ENCODE measurements at places on chromosomes 2 and 18.
A peak's percentile ranks its signal among the peaks of the same experiment; 100 is the strongest.

DNA sequence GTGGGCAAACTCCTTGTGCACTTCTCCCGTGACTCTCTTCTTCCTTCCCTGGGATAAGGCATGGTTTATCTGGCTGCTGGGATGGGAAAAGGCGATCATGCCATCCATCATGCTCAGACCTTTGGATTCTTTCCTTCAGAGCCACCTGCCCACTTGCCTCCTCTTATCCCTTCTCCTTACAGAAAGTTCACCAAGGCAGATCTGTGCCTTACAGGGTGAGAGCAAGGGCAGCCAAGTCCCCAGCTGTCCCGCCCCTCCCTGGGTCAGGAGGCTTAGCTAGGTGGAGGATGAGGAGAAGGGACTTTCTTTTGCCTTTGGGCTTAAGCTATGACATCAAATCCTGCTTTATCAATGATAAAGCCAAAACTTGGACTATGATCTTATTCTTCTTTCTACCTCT is 47.6 kb downstream of the KCNE4 start:
- no peak for DNase-seq

- DNase-seq: no peak
These were observed 116.8 kb upstream of the MEIS1 start for GRCh38 chr2:66318009-66318561.

- DNase-seq: no peak
These were observed 168.8 kb downstream of the RTP5 start for GRCh38 chr2:242038166-242038927.

DNA sequence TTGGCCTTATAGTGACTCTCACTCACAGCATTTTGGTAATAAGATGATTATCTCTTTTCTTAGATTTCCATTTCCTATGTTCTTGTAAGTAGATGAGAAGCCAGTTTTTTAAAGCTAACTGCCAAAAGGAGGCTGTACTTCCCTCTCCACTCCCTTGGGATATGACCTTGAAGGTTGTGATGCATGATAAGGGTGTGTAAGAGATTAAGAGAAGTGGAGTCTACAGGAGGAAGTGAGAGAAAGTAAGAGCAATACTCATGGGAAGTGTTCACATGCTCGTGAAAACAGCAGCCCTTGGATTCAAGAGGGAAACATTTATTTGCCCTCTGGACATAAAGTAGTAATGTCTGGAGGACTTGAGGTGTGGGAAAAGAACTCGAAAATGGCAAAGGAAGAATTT is 171.5 kb downstream of the EVA1A start:
- no peak for DNase-seq

DNA sequence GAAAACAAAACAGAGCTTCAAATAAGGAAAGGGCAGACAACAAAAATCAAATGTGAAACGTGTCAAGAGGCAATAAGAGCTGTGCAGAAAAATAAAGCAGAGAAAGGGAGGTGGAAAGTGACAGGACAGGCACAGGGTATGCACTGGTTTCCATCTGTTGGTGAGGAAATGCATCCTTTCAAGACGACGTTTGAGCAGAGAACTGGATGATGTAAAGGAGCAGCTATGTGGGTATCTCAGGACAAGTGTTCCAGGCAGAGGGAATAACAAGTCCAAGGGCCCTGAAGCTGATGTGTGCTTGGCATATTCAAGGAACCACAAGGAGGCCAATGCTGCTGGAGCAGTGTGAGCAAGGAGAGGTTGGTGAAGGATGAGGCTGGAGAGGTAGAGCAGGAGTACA is 168.9 kb upstream of the SERPINE2 start:
- no peak for DNase-seq

- no peak for DNase-seq
These were observed 6.5 kb downstream of the SH3BP4 start for GRCh38 chr2:234958311-234958710.

GRCh38 chr2:102391565-102391964 is 31.4 kb upstream of the IL18RAP start:
- no peak for DNase-seq

DNA sequence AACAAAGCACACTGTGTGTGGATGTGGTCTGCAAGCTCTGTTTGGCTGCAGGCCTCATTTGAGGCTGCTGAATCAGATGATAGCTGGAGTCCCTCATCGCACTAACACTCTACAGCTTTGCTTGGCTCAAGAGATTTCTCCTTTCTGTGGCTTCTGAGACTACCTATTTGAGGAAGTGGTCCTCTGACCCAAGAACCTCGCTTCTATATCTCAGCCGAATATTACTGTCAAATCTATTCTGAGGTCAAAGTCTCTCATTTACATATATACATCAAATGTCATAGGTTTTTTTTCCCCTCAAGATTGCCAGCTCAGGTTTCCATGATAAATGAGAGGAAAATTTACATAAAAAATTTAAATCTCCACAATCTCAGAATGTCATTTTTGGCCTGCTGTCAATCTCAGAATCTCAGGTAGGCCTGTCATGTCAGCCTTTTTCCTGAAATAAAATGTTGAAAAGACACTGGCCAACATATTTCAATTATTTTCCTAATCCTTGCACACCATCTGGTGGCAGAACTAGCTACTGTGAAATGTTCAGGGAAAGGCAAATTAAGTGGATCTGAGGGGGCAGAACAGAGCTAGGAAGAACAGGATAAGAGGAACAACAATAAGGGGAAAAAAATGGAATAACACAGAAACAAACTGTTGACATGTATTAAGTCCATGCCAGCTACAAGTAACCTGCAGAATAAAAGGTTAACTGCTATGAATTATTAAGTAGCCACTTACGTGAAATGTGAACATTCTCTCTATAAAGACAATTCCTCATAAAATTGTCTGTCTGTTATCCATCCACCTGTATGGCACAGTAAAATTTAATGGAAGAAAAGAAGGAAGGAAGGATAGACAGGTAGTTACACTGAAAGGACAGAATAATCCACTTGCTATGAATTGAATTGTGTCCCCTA is 39.3 kb downstream of the AP1S3 start:
- DNase-seq: no peak

DNA sequence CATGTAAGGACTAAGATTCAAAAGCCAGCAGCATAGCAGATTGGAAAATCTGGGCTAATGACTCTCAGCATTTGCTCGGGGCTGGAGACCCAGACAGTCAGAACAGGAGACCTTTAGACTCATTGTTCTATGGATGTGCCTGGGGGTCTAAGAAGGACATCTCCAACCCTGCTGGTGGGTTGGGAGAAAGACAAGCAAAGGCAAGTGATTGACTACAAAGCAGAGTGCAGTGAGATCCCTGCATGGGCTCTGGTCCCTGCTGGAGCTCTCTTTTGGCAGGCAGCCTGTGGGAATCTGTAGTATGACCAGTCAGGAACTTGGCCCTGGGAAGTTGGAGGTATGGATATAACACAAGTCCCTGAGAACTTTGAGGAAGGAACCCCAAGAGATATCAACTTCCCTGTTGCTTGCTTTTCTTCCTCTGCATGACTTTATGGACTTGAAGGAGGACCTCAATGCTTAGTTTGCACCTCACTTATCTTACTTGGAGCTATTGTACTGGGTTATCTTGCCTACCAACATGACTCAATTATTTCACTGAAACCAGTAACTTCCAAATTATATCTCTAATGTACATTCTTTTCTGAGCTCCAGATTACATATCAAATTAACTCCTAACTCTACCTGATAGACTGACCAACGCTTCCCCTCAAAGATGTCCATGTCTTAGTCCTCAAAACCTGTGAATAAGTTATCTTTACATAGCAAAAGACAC is 236.0 kb downstream of the CYRIA start:
- DNase-seq: no peak

- DNase-seq: no peak
These were observed 31.5 kb upstream of the CAB39 start for GRCh38 chr2:230681171-230681545.

DNA sequence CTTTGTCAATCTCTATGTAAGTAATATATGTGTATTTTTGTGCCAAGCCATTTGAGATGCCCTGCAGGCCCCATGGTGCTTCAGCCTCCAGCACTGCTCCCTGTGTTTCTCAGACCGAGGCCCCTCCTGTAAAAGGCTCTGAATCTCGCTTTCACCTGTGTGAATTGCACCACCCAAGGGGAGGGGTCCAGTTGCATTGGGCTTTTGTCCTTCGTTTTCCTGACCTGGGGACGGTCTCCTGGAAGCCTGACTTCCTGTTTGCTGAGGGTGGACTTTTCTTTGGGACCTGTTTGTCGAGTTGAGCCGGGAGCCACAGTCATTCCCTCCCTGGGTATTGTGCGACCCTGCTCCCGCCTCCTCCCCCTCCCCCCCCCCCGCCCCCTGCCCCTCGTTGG is 48.9 kb downstream of the AGAP1 start:
- peak; percentile 87 for DNase-seq

DNA sequence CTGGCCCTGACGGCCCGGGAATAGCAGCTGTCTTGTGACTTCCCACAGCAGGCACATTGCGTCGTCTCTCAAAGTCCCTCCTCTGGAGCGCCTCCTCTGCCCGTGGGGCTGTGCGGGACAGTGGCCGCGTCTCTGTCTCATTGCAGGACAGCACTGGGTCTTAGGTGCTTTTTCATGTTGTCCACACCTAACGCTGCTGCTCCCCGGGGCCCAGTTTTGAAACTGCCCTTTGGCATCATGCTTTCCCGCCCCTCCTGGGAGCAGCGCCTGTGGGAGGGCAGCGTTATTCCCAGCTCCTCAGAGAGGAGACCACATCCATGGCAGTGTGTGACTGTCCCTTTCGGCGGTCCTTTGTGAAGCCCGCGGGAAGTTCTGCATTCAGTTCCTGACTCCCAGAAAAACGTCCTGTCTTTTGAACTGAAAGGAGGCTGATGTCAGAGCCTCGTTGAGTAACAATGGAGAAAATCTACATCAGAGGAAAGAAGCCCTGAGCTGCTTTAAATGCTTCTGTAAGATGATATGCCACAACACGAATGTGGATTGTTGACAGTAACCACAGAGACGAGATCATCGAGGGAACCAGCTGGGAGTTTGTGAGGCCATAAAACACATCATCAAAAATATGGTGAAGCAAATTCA is 226.0 kb downstream of the FAM210A start:
- DNase-seq: peak; percentile 51

DNA sequence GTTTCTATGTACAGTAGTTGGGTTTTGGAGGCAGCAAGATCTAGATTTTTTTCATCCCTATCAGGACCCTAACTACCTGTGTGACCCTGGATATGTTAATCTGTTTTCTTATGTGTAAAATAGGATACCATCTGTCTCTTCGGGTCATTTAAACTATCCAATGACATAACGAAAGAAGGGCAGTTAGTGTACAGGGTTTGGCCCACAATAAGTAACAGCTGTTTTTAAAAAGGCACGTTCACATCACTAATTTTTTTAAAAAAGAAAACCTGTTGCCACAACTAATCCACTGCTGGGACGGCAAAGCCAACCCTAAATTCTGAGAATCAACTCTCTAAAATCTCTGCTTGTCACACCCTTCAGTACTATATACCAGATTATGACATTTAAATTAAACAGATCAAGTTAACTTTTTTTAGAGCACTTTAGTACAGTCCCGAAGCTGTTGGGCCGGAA is 869 bp downstream of the USP40 start:
- DNase-seq: no peak

- no peak for DNase-seq
These were observed 203.0 kb upstream of the KCNJ3 start for GRCh38 chr2:154495455-154495868.

DNA sequence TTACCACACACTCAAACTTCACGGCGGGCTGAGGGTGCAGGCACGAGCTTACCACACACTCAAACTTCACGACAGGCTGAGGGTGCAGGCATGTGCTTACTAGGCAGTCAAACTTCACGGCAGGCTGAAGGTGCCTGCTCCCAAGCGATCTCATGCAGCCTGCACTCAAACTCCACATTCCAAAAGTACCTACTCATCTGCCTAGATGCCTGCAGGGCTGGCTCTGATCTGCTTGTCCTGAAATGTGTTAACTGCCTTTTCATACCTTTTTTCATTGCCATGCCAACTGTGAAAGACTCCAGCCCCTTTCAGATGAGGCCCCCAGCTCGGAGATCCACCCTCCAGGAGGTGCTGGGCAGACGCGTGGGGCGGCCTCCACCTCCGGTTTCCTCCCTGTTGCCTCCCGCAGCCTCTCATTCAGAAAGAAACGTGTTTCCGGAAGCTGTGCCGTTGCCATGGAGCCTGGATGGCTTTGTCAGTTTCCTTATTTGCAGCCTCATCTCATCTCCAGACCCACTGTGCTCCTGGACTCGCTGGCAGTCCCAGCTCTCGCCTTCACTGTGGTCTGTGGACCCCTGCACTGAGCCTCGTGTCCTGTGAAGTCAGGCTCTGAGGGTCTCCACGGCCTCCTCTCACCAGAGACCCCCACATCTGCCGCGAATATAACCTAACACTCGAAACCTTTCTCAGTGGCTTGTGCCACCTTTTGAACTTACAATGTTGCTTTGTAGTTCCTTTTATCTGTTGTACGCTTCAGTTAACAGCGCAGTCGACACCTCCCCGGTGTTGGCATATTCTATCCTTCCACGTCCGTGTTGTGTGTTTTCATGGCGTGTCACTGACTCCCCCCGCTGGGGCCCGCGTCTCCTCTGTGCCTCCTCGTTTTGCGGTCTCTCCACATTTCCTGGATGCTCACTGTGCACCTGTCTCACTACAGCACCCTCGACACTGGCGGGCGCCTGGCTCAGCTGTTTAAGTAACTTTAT is 106.1 kb upstream of the ALKAL2 start:
- DNase-seq: peak; percentile 24

- DNase-seq: no peak
These were observed at the start of gene ITGB6 for GRCh38 chr2:160199683-160200389. TSS of gene ITGB6 (minus strand) at chr2:160200272. CDS start at chr2:160200063, 209 bp downstream.

DNA sequence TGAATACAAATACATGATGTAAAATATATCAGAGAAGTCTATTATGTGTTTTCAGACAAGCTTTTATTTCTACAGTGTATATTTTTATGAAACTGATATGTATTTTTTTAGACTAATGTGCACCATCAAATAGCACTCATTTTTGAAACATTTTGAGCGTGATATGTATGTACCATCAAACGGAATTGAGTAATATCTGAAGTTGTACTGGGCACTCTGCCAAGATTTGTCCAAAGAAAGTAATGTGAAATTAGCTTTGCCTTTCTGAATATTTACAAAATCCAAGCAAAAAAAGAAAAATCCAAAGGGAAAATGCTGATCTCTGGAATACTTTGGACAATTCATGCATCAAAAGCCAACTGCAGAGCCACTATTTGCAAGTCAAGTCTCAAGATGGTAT is 972.0 kb downstream of the DPP10 start:
- DNase-seq: no peak

DNA sequence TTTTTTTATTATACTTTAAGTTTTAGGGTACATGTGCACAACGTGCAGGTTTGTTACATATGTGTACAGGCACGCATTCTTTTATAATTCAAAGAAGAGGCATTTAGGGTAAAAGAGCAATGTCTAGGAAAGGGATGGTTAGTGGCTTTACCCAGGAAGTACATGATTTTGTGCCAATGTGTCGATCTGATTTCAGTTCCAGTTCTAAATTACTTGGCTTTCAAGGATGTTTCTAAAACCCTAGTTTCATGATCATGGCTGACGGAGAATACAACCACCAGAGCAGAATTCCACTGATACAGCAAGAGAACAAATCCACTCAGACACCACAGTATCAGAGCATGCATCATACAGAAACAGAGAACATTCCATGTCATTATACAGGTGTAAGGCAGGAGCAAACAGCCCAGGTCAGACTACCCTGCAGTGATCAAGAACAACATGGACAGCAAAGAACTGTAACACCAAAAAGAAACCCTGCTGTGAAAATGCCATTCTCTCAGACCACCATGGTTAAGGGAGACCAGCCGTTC is 116.7 kb upstream of the STK17B start:
- DNase-seq: no peak

- no peak for DNase-seq
These were observed 10.6 kb upstream of the NMI start for GRCh38 chr2:151299920-151300539.
